IMR-90 (cell line): ENCODE measurements at places on chromosomes 4 and X.

GRCh38 chr4:30536231-30536630, 183.9 kb upstream of the PCDH7 start:
- DNase-seq, result peak; percentile 0

DNA sequence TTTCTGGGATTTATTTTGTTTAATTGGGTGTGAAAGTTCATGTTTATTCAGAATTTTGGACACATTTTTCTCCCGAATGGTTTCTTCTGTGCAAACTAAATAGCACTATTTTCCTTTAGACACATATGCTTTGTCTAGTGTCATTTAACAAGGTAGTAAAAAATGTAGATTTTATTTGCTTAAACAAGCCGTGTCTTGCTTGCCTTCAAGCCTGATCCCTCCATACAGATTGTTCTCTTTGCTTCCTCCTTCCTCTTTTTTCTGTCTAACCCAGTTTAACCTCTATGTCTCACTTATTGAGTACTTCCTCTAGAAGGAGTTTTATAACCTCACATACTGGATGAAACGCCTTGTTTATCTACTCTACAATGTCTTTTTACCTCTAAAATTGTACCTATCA, 211.8 kb downstream of the NPFFR2 start:
- DNase-seq, result no peak

DNA sequence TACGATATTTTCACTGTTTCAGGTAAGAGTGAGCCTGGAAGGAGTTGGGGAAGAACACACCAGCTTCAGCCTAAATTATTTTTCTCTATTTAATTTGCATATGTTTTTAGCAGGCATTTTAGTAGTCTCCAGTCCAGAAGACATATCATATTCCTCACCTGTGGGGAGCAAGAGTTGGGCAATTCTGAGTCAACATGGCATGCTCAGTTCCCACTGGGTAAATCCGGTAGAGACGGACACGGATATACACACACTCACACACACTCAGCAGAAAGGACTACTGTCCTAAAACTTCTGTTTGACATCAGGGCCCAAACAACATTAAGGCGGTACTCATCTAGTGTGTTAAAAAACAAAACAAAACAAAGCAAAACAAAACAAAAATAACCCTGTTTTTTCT, 4.9 kb upstream of the BEX4 start:
- no peak for DNase-seq

GRCh38 chrX:53580742-53581504, 105.6 kb downstream of the HUWE1 start:
- DNase-seq, result no peak

DNA sequence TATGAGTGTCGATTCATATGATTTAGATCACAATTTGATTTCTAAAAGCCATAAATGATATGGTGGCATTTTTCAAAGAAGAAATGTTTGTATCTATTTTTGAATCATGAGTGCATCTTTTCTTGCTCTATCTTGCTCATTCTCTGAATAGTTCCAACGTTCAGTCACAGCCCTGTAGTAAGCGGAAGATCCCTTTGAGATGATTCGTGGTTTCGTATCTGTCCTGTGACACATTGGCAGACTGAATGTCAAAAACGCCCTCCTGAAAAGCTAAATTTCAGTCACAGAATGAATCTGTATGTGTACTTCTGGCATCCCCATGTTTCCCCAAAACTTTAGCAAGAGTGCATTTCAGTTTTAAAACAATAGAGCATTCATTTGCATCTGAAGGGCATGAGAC, 1066.9 kb upstream of the TENM3 start:
- peak; percentile 5 for DNase-seq
